ENCODE measurements at places on chromosomes 1 and 21.

GRCh38 chr21:31555741-31556191 lies 103.7 kb upstream of the SOD1 start:
- DNase-seq = no peak

DNA sequence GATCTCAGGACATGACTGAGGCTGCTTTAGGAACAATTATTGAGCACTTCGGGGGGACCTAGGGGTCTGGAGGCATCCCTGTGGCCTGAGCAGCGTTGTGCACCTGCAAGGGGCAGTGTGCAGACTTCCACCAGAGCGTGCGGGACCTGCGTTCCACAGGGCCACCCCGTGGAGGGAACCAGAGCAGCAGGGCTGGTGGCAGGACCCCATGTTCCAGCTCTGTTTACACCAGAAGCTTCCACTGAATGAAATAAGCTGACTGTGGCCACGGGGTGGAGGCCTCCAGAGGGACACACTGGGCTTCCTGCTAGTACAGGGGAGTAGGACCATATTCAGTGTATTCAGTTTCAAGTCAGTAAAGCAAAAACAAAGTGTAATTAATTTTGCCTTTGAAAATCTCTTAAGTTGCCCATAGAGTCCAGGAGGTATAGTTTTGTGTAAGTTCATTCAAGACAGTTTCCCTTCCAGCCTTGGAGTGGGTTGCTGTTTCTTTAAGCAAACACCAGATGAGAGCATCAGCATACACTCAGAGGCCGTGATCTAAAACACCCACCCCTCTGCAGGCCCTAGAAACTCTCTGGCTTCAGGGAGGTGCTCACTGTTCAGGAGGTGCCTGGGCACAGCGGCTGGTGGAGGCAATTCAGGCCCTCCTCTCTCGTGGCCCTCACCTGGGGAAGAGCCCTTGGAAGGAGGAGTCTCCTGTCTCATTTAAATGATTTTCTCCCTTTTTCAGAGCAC lies 16.6 kb downstream of the SLC1A7 start:
- no peak for DNase-seq

GRCh38 chr1:154546264-154547063 lies 12.0 kb downstream of the UBE2Q1 start:
- no peak for DNase-seq

DNA sequence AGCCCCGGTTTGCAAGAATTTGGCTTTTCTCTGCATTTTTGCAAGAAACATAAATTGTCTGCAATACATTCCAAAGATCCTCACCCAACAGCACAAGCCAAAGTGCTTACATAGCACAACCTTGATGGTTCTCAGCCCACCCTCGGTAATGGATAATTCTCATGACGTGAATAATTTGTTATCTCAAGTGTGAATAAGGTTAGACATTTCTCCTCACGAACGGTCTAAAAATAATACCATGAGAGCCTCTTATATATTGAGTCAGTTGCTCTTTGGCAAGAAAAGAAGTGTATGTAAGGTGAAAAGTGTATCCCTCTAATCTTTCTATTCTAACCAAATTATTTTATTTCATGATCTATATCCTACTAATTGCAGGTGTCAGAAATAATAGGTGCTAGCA lies 33.3 kb downstream of the KRTAP19-8 start:
- DNase-seq = no peak

All from activated CD8-positive, alpha-beta memory T cell treated with anti-CD3 and anti-CD28 coated beads for 1 hour (primary cell).